ENCODE measurements at places on chromosomes 3 and 15.
A peak's percentile ranks its signal among the peaks of the same experiment; 100 is the strongest.

GRCh38 chr3:59632760-59633573 lies 583.1 kb upstream of the CFAP20DC start:
- no peak for DNase-seq

GRCh38 chr3:46483825-46484224 lies 14.0 kb upstream of the RTP3 start:
- no peak for DNase-seq

DNA sequence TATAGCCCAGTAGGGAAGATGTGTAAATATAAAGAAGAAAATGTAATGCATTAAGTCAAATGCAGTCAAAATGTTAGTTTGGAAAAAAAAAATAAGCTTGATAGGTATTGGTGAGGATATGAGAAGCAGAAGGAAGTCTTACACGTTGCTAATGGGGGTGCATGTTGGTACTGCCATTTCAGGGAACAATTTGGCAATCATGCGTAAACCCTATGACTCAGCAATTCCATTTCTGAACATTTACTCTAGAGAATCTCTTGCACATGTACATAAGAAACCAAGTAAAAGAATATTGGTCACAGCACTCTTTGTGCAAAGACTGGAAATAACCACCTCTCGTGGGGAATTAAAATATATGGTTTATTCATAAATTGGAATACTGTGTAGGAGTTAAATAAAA lies 35.5 kb upstream of the TIMP4 start:
- no peak for DNase-seq

DNA sequence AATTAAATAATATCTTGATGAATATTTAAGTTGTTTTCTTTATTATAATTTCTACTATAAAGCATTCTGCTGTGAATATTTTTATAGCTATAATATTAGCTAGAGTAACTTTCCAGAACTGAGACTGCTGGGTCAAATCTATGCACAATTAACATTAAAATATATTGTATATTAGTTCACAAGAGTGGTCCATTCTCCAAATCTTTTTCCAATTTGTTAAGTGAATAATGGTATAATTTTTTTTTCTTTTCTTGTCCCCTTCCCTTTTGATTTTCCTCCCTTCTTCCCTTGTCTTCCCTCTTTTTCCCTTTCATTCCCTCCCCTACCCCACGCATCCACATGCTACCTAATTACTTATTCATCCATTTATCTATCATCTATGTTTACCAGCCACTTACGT lies 977.5 kb downstream of the TUSC7 start:
- DNase-seq, result no peak

DNA sequence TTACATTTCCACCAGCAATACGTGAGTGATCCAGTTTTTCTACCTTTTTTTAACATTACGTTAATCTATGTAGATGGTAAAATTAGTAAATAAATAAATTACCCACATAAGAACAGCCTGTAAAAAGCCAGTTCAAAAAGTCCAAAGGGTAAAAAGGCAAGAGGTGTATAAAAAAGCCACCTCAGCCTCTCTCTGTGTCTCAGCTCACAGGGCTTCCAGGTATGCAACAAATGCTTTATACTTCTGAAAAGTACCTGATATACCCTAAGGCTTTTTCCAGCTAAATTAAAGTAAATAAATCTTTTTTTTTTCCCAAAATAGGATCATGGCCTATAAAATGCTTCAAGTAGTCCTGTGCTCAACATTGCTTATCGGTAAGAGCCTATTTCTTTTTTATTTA lies at the start of gene C3orf85:
Gene C3orf85 (plus strand): TSS at position 197 of the 400 bp plus-strand sequence. CDS start 129 bp downstream, at position 326.
- no peak for DNase-seq

GRCh38 chr3:45224824-45225464 lies 1.1 kb downstream of the TMEM158 start:
- DNase-seq, result peak; percentile 86

- DNase-seq, result no peak
Measured at GRCh38 chr15:100310041-100310405, 31.8 kb downstream of the ADAMTS17 start.

GRCh38 chr3:195256639-195257453 lies 14.1 kb downstream of the XXYLT1 start:
- no peak for DNase-seq

DNA sequence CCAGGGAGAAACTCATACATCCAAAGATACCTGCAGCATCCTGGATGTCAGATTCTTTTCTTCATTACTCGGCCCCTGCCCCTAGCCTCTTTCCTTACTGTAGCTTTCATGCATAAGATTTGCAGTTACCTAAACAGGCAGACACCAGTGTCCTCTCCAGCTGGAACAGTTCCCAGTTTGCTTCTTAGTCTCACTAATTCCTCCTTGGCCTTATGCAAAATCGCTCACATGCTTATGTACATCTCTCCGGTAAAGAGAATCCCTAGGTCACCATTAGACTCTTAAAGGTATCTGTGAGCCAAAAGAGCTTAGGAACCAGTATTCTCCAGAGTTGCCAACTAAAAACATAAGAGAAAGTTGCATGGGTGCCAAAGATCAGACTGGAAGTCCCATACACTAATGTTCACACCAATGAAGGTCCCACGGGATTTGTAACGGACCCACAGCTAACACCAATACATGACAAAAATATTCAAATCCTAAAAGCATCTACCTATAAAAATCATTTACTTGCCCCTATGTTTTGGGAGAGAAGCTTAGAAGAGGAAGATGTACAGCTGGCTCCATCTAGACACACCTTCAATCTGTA lies 66.6 kb downstream of the CBLB start:
- DNase-seq, result no peak

DNA sequence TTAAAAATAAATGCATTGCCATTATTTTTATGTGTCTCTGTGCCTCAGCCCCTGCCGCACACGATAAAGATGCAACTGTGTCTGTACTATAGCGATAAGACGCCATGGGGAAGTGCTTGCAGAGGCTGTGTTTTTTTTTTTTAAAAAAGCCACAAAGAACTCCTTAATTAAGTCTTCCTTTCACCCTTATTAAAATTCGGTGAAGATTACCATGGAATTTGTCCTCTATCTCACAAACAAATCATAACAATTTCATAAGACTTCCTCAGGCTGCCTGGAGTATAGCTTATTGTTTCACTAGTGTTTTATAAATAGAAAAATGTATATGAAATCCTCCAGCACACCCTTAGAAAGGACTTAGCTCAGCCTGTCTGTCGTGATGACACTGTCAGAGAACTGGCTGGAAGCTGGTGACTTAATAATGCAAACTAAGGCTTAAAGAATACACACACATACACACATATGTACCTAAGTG lies 374.8 kb upstream of the SLCO3A1 start:
- DNase-seq, result no peak

- no peak for DNase-seq
Measured at GRCh38 chr3:9012521-9012920, 49.2 kb upstream of the RAD18 start.

- no peak for DNase-seq
Measured at GRCh38 chr3:177569193-177569592, 371.9 kb upstream of the TBL1XR1 start.

- DNase-seq, result no peak
Measured at GRCh38 chr3:107740992-107741896, 218.5 kb downstream of the BBX start.

GRCh38 chr3:129645286-129645685 lies 38.8 kb upstream of the PLXND1 start:
- DNase-seq, result no peak

- no peak for DNase-seq
Measured at GRCh38 chr3:180011927-180012326, 24.8 kb downstream of the PEX5L start.

DNA sequence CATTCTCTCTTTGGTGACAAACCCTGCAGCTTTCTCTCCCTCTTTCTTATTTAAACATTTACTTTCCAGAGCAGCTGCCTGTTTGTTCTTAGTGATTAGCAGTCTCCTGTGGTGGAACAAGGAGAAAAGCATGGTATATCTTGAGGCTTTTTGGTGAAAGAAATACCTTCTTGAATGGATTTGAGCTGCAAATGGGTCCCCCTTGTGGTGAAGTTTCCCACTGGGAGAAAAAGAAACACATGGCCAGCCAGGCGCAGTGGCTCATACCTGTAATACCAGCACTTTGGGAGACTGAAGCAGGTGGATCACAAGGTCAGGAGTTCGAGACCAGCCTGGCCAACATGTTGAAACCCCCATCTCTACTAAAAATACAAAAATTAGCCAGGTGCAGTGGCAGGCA lies 48.3 kb upstream of the ACP3 start:
- DNase-seq, result no peak

GRCh38 chr3:51942603-51943450 lies 664 bp downstream of the PARP3 start:
- DNase-seq, result no peak
